ENCODE measurements at places on chromosomes 2 and 18. TPM values are rescaled to one million over a fixed set of nuclear protein-coding genes. Genes with fewer than 3 reads are reported as not detected.

Gene RGPD3
- total RNA-seq = 0.45 TPM

Gene PTPRN
- 1.8 TPM for total RNA-seq

Gene MC4R
- total RNA-seq = not detected

Gene ALKAL2
- 1.3 TPM for total RNA-seq

Gene TRIM43
- total RNA-seq = not detected

DNA sequence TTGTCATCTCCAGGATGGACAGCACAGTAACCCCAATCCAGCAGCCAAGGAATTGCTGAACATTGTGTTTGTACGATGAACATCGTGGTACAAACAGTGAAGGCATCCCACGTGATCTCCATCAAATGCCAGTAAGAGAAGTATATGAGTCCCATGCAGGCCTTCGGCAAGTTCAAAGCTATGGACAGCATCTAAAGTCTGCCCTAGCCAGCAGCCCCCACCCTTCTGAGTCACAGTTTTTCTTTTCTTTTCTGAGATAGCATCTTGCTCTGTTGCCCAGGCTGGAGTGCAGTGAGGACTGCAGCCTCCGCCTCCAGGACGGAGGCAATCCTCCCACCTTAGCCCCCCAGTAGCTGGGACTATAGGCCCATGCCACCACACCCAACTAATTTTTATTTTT lies 71.0 kb upstream of the SRD5A2 start:
- no peak for DNase-seq

- DNase-seq = no peak
Measured at GRCh38 chr2:200614249-200614648, 28.4 kb downstream of the AOX1 start.

- no peak for DNase-seq
Measured at GRCh38 chr2:127615511-127616166, 30.3 kb upstream of the GPR17 start.

GRCh38 chr2:225378984-225379383 lies 20.5 kb upstream of the NYAP2 start:
- no peak for DNase-seq

- peak; percentile 88 for DNase-seq
Measured at GRCh38 chr2:191264647-191265081, 19.5 kb downstream of the MYO1B start.

DNA sequence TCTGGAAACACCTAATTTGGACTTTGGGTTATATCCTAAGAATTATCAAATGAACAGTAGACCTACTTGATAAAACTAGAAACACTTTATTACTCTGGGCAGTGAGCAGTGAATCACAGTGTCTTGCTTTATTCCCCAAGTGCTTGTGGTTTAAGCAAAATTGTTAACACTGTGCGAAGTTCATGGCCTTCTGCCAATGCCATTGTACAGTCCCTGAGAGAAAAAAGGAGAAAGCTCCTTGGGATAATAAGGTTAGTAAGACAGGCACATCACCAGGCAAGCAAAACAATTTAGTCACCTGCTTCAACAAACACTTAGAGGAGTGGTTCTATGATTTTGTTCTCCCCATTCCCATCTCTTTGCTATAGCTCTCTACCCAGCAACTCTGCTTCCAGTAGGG lies 39.8 kb downstream of the ADCYAP1 start:
- DNase-seq = peak; percentile 78

DNA sequence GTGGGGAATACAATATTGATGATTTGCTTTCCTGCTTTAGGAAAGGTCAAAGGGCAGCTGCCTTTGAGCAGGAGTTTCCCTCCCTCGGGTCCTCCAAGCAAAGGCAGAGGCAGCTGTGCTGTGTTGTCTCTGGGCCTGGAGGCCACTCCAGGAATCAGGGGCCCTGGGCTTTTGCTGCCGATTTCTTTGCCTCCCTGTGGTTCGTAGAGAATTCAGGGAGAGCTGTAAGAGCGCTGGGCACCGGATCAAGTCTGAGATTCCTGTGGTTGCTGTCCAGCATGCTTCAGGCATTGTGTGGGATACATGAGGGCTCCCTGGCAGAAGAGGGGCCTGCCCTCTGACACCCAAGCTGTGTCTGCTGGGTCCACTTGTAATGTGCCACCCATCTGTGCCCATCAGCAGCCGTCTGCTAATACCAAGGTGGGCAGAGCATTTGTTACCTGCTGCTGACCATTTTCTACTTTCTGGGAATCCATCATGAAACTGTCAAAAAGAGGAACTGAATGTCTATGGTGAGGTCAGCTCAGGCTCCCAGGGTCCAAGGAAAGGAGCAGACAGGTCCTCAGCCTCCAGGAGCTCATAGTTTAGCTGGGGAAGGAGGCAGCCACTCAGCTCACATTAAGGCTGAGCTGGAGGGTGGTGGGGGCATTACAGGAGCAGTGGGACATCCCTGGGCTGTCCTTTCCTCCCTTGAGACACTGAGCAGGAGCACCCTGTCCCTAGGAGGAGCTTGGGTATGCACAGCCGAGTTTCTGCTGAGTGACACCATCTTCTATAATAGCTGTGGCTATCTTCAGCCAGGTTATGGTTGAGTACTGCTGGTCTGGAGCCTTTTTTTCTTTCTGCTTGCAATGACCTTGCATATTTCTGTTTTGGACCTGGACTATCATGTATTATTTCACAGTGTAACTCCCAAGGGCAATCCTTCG lies 68.5 kb downstream of the CTIF start:
- peak; percentile 89 for DNase-seq

- DNase-seq = no peak
Measured at GRCh38 chr18:24209558-24209957, 70.7 kb downstream of the CABYR start.

DNA sequence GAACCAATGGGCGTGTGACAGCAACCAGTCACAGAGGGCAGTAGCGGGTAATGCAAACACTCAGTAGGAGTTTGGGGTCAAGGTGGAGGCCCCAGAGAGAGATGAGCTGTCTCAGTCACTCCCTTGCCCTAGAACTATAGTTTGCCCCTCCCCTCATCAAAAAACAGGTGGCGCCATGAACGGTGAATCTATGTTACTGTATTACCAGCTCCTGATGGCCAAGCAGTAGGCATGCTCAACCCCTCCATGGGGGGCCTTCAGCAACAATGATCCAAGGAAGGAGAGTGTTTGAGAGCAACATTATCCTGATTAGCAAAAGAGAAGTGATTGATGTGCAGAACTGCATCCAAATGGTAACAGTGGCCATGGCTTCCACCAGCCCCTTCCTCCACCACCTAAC lies 30.4 kb downstream of the TRABD2A start:
- no peak for DNase-seq

GRCh38 chr2:60512641-60513040 lies 40.8 kb downstream of the BCL11A start:
- DNase-seq = no peak

DNA sequence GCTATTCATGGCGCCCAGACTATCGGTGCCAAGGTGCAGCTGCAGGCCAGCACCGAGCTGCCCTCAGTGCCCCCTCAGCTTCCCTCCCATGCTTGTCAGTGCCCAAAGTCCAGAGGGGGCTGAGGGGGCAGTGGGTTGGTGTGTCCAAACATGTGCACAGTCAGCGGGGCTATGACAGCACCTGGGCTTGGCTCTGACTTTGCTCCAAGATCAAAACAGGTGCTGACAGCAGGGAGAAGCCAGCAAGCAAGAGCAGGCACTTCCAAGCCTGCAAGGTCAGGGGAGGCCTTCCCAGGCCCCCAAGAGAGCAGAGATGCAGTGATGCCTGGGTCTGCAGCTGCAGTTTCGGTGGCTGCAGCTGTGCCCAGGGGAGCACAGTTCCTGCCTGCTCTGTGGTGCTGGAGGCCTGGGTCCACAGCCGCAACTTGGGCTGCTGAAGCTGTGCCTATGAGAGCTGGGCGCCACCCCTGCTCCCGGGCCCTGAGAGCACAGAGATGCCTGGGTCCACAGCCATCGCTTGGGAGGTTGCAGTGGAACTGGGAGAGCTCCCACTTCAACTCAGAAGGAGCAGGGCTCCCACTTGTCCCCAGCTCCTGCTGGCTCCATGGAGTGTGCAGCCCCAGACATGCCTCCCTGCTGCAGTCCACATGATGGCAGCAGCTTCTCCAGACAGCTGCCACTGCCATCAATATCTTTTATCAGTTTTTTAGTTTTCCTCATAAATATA lies 775.3 kb upstream of the POU3F3 start:
- DNase-seq = no peak

GRCh38 chr18:57276829-57277228 lies 75.5 kb upstream of the ST8SIA3 start:
- no peak for DNase-seq

DNA sequence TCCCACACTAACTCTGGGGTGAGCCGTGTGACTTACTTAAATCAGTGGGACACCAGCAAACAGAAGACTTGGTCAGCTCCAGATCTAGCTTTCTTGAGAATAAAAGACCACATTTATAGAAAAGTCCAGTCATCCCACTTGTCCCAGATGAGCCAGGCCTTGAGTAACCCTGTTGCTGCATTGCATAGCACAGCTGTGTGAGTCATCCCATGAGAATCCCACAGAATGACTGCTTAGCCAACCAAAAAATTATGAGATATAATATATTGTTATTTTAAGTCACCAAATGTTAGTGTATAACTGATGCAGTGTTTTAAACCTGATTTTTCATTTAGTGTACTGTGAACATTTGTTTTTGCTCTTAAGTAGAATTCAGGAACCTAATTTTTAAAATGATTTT lies 94.2 kb upstream of the FSHR start:
- DNase-seq = peak; percentile 84

GRCh38 chr2:63792530-63792929 lies 49.2 kb upstream of the UGP2 start:
- peak; percentile 69 for DNase-seq

DNA sequence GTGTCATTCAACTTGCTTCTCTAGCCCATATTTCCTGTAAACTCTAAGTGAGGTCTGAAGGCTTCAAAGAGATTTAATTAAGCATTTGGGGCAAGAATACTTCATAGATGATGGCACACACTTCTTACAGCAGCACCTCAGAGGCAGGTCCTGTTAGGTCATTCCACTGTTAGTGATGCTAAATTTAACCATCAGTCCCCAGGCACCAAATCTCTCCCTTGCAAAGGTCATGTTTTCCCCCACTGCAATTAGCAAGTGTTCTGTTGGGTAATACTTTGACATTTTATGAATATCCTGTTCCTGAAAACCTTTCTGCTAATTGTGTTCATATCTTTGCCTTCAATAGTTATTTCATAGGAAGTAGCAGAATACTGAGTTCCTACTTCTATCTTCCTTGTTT lies 117.0 kb downstream of the STK39 start:
- DNase-seq = no peak

- no peak for DNase-seq
Measured at GRCh38 chr2:69564604-69565003, 78.9 kb downstream of the AAK1 start.

DNA sequence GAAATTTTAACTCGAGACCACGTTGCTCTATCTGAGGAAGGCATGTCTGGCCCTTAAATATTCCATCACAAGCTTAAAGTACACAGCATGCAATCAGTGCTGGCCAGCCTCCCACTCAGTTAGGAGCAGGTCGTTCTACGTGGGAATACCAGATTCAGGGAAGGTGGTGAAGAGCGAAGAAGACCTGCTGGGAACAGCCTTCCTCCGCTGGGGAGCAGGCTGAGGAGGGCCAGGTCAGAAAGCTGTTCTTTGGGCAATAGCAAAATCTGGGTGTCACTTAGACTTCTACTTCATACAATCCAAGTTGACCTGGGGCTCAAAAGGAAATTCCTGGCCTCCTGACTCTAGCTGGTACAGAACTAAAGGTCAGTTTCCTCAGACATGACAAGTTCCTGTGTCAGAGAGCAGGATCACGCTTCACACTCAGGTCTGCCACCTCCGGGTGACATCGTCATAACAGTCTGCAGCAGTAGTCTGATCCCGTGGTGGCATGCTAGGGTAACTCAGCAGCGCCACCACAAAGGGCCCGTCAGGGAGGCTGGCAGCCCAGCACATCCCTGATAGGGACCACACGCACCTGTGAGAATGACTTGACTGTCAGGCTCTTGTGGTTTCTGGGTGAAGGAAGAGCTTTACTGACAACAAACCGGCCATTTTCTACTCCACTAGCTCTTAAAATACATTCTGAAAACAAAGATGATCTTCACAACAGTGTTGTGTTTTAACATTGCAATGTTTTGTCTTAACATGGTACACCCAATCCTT lies 35.2 kb upstream of the NAPG start:
- DNase-seq = no peak

DNA sequence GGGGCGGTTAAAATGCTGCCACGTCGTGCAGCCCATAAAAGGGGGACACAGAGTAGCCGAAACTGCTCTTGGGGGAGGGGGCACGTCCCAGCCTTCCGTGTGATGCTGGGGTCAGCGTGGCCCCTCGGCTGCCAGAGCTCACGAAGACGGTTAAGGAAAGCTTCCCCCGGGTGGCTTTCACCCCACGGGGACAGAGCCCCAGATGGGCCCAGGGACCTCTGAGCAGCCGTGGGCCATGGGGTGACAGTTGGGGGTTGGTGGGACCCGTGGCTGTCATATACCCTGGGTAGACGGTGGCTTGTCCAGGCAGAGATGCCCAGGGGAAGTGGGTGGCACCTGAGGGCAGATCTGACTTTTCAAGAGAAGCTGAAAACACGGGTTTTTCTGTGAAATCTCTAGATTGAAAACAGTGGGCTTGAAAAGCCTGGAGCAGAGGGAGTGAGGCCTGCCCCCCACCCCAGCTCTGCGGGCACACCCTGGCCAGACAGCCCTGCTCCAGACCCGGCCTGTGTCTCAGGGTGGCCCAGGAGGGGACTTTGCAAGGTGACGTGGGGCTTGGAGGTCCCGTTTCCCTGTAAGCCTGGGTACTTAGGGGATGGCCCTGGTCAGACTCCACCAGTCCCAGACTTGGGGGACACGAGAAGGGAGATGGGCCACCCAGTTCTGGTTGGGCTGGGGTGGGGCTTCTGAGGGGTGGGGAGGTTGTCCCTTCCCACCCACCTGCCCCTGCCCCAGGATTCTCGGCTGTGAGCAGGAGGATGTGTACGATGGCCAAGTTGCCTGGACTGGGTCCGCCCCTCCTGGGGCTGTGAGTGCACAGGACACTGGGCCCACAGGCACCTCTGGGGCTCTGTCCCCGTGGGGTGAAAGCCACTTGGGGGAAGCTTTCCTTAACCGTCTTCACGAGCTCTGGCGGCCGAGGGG lies 652 bp downstream of the NEU4 start:
- DNase-seq = no peak

GRCh38 chr18:53402670-53403069 lies 821.8 kb downstream of the MBD2 start:
- no peak for DNase-seq

- DNase-seq = peak; percentile 28
Measured at GRCh38 chr2:212863185-212863588, 288.2 kb downstream of the IKZF2 start.

DNA sequence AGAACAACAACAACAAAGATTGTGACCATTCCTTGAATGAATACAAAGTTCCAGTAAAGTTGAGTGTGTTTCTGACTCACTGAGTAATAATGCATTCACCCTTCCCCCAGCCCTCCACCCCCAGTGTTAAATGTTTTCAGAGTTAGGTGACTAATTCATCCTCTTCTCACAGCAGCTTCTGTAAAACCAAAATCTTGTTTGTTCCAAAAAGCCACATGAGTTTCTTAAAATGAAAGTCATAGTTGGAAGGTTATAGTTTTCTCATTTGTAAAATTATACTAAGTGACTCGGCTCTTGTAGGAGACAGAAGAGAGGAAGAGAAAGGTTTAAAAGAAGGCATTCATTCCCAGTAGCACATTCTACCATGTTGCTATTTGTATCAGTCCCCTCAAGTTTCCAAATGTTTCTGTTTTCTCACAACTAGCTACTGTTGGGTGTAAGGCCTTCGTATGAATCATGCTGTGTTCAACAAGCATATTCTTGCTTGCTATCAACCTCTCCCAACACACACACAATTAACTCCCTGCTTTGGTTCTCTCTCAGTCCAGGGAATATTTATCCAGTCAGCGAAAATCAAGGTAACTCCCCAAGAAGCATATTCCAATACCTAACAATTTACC lies 75.3 kb downstream of the MBD2 start:
- DNase-seq = peak; percentile 92

- DNase-seq = no peak
Measured at GRCh38 chr2:121254748-121255147, 30.3 kb downstream of the TFCP2L1 start.

Data from fibroblast of the aortic adventitia (primary cell).